ENCODE measurements at places on chromosomes 3 and 15. TPM values are rescaled to one million over a fixed set of nuclear protein-coding genes. Genes with fewer than 3 reads are reported as not detected.

The ACAP2 gene
- 41.1 TPM for total RNA-seq

The EPHB1 gene
- not detected for total RNA-seq

The KNSTRN gene
- 54.3 TPM for total RNA-seq

The HRG gene
- total RNA-seq, result not detected

The TLE3 gene
- 70.8 TPM for total RNA-seq

The IDH3A gene
- 150 TPM for total RNA-seq

The LYZL4 gene
- not detected for total RNA-seq

The TUSC7 gene
- not detected for total RNA-seq

The C15orf62 gene
- total RNA-seq, result 0.50 TPM

The SYNM gene
- total RNA-seq, result 0.14 TPM

The GOLGA6C gene
- not detected for total RNA-seq

The DLL4 gene
- total RNA-seq, result not detected

The ST8SIA2 gene
- total RNA-seq, result not detected

The LTK gene
- total RNA-seq, result not detected

The MFGE8 gene
- 37.8 TPM for total RNA-seq

The MASP1 gene
- not detected for total RNA-seq

The XCR1 gene
- total RNA-seq, result not detected

The PPCDC gene
- total RNA-seq, result 33.7 TPM

The CNTN4 gene
- total RNA-seq, result not detected

The MED12L gene
- total RNA-seq, result 2.1 TPM

The CACNA2D2 gene
- 0.70 TPM for total RNA-seq
